Stimulated activated CD4-positive, alpha-beta T cell treated with anti-CD3 and anti-CD28 coated beads, Interleukin-1b, Interleukin-23, amount 100 ng/mL, for 24 hours (primary cell): ENCODE measurements at places on chromosomes 16 and 17.
A peak's percentile ranks its signal among the peaks of the same experiment; 100 is the strongest.

- DNase-seq = no peak
Observed at GRCh38 chr17:42404326-42405055, 16.2 kb upstream of the STAT3 start.

DNA sequence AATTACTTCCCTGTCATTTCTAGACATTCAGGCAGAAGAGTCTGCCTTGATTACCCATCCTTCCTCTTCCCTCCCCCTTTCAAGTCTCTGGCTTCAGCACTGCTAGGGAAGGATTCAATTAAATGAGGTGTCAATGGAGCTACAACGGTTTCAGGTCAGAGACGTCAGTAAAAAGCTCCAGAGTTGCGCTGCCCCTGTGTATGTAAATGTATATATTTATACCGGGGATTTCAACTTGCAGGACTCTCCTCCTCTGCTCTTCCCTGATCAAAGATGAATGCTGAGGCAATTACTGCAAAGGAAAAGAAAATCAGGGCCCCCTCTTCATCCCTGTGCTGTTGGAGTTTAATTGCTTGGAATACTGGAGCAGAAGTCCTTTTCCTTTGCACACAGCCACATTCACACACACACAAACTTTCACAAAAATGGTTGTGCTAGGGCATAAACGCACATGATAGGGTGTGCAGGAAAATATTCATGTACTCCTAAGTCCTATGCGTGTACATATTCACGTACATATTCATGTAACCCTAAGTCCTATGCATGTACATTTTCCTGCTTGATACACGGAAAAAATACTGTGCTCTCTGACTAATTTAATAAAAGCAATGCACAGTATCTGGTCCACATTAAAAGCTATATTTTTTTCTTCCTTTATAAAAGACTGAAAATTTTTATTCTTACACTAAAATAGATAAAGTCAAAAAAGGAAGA lies 129.7 kb upstream of the PMFBP1 start:
- no peak for DNase-seq

DNA sequence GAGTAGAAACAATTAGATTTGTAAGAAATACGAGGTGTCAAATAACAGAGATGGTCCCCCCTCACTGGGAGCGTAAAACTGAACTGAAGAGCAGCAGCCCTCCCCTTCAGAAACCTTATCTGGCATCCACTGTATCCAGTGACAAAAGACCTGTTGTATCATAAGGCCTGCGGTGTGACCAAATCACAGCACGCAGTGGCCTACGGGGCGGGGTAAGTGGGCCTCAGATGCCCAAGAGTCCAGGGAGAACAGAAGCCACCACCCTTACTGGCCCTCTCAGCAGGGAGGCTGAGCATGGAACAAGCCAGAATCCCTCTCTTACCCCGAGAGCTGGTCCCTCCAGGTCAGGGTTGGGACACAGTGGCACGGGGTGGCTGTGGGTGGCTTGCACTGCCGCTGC lies 5.5 kb downstream of the JMJD6 start:
- DNase-seq = no peak

GRCh38 chr17:2796164-2797125 lies at the start of gene RAP1GAP2:
Gene RAP1GAP2 (plus strand): TSS chr17:2796438. CDS start chr17:2796528, 90 bp downstream.
- peak; percentile 35 for DNase-seq

GRCh38 chr17:6558276-6558675 lies 1.9 kb upstream of the PITPNM3 start:
- DNase-seq = no peak

DNA sequence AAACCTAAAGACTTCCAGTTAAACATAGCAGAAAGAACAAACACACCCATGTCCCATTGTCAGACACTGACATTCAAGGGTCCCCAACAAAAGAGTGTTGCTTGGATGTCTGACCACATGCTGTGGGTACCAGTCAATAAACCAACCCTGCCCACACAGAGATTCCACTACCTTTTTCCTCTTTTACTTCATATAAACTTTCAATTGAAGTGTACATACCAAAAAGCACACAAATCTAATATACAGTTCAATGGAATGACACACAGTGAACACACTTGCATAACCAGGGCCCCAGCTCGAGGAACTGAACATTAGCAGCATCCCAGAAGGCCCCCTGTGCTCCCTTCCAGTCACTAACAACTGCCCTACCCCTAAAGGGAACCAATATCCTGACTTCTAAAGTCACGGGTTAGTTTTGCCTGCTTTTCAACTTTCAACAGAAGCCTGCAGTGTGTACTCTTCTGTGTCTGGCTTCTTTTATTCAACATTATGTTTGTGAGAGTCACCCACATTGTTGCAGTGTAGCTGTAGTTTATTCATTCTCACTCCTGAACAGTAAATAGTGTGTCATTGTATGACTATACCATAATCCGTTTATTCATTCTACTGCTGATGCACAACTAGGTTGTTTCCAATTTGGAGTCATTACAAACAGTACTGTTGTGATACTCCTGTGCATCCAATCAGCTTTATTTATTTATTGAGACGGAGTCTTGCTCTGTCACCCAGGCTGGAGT lies 18.0 kb downstream of the CFDP1 start:
- no peak for DNase-seq
